ENCODE measurements at places on chromosomes 6 and 20. TPM values are rescaled to one million over a fixed set of nuclear protein-coding genes. Genes with fewer than 3 reads are reported as not detected.

- H3K27ac ChIP-seq, result no peak overlapping the region
- no peak overlapping the region for H3K4me3 ChIP-seq
- H3K4me1 ChIP-seq, result peaks cover 10% of the 10 kb centered on the region
- H3K36me3 ChIP-seq, result no peaks in the 10 kb centered on the region
- H3K27me3 ChIP-seq, result no peaks in the 10 kb centered on the region
Observed at GRCh38 chr6:5303682-5304081, 42.4 kb downstream of the FARS2 start.

DNA sequence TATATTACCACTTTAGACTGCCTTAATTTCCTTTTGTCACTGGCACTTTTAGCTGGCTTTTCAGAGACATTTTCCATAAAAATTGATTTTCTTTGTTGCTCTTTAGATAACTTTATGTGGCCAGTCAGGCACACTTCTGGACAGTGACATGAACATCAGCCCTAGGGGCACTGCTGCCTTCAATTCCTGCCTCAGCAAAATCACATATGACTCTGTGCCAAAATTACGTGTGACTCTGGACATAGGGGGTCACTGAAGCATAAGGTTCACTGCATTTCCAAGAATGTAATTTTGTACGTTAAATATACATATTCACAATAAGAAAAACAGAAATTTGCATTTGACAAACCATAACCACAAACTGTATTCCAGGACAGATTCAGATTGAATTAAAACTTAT is 66.5 kb downstream of the ESF1 start:
- H3K27me3 ChIP-seq, result no peaks in the 10 kb centered on the region
- no peak overlapping the region for H3K27ac ChIP-seq
- H3K4me3 ChIP-seq, result no peak overlapping the region
- no peak for DNase-seq
- H3K36me3 ChIP-seq, result peaks cover 5% of the 10 kb centered on the region

GRCh38 chr6:68114463-68115047 is 520.5 kb upstream of the ADGRB3 start:
- H3K27ac ChIP-seq, result no peak overlapping the region
- no peaks in the 10 kb centered on the region for H3K4me1 ChIP-seq
- no peaks in the 10 kb centered on the region for H3K27me3 ChIP-seq
- H3K4me3 ChIP-seq, result no peak overlapping the region
- H3K36me3 ChIP-seq, result no peaks in the 10 kb centered on the region

- H3K4me3 ChIP-seq, result no peak overlapping the region
- no peak overlapping the region for H3K27ac ChIP-seq
- DNase-seq, result no peak
Observed at GRCh38 chr20:42598581-42598980, 591.1 kb downstream of the PTPRT start.

C20orf96 gene
- 2.6 TPM for polyA plus RNA-seq

DNA sequence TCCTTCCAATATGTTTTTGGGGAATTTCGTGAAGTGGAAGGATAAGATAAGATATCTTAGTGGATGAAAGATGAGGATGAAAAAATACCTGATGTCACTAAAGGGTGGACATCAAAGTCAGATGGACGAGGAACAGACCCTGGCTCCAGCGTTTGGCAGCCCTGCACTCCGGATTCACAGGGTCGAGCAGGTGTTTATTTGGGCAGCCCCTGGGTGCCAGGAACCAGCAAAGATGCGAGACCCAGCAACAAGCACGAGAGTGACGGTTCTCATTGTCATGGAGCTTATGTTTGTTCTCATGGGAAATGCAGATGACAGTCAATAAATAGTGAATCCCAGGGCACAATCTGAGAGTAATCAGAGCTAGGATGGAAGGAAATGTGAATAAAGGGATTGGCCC is 131.1 kb downstream of the PHACTR3 start:
- no peaks in the 10 kb centered on the region for H3K36me3 ChIP-seq
- DNase-seq, result no peak
- no peak overlapping the region for H3K27ac ChIP-seq
- no peaks in the 10 kb centered on the region for H3K4me1 ChIP-seq
- no peak overlapping the region for H3K4me3 ChIP-seq

DNA sequence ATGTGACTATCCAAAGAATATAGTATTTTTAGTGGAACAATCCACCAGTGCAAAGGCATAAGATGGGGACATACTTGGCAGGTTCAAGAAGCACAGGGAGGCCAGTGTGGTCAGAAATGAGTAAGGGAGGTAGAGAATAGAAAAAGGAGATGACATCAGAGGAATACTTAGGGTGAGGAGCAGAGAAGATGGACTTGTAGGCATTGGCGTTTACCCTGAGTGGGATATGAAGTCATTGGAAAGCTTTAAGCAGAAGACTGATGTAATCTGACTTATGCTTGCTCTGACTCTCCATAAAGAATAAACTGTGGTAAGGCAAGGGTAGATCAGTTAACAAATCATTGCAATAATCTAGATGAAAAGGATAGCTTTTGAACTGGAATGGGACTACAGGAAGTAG is 228.7 kb downstream of the GJA1 start:
- H3K27me3 ChIP-seq, result no peaks in the 10 kb centered on the region
- no peak overlapping the region for H3K4me3 ChIP-seq
- H3K4me1 ChIP-seq, result no peaks in the 10 kb centered on the region

- no peak overlapping the region for H3K4me3 ChIP-seq
- no peak for DNase-seq
- no peaks in the 10 kb centered on the region for H3K4me1 ChIP-seq
- no peaks in the 10 kb centered on the region for H3K36me3 ChIP-seq
- H3K27ac ChIP-seq, result no peak overlapping the region
Observed at GRCh38 chr6:88477413-88477812, 311.3 kb upstream of the CNR1 start.

C20orf202 gene
- 0.07 TPM for polyA plus RNA-seq

DNA sequence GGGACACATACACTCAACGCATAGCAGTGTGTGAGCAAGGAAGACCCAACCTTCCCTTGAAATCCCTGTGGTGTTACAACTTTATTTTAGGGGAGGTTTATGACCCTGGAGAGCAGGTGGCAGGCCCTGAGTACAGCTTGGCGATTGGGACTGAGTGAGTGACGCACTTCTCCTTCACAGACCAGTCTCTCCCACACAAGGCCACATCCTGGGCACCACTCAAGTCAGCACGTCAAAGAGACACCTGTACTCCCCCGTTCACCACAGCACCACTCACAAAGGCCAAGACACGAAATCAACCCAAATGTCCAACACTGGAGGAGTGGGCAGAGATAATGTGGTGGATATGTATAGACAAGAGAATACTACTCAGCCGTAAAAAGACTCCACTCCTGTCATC is 57.0 kb upstream of the FRMD1 start:
- H3K4me1 ChIP-seq, result peaks cover 8% of the 10 kb centered on the region
- DNase-seq, result no peak
- no peaks in the 10 kb centered on the region for H3K27me3 ChIP-seq
- H3K27ac ChIP-seq, result no peak overlapping the region

DNA sequence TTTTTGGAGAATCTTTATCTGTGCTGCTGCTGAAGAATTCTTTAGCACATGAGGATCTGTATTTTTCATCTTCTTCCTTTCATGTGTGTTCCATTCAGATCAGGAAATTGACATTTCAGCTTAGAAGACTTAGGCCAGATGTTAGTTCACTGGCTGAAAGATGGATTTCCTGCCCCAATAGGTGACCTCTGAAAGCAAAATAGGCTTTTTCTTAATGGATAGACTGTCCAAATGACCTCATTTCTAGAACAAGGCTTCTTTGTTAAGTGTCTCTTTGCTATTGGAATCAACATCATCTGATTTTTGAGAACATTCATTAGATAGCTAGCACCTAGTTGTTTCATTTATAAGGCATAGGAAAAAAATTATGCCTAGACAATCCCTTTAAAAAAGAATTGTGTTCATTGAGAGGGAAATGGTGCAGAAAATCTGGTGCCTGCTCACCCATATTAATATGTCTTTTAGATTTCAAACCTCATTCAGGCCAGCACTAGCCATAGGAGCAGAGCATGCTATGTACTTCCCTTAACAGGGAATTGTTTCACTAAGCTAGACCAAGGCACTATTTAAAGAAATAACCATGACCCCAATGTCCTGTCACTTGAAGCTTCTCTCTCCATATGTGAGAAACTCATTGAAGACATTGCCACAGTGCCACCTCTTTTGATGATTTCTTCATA is 13.6 kb upstream of the SASH1 start:
- H3K4me1 ChIP-seq, result no peaks in the 10 kb centered on the region
- H3K27ac ChIP-seq, result no peak overlapping the region
- H3K36me3 ChIP-seq, result no peaks in the 10 kb centered on the region

- H3K27ac ChIP-seq, result no peak overlapping the region
- H3K4me1 ChIP-seq, result peaks cover 11% of the 10 kb centered on the region
- no peak for DNase-seq
- H3K36me3 ChIP-seq, result no peaks in the 10 kb centered on the region
- no peak overlapping the region for H3K4me3 ChIP-seq
Observed at GRCh38 chr6:98843271-98844243, 9.2 kb downstream of the POU3F2 start.

DNA sequence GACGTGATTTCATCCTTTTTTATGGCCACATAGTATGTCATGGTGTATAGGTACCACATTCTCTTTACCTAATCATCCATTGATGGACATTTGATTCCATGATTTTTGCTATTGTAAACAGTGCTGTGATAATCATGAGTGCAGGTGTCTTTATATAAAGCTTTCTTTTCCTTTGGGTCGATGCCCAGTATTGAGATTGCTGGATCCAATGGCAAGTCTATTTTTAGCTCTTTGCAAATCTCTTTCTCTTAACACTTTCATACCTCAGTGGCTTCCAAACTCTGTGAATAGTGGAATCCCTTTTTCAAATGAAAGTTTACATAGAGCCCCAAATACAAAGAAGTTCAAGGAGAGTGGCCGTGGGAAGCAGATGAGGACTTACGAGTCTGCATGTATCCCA is 105.8 kb upstream of the SPTLC3 start:
- DNase-seq, result no peak
- no peak overlapping the region for H3K27ac ChIP-seq
- H3K4me3 ChIP-seq, result no peak overlapping the region
- H3K36me3 ChIP-seq, result no peaks in the 10 kb centered on the region
- H3K27me3 ChIP-seq, result no peaks in the 10 kb centered on the region

APCDD1L gene
- polyA plus RNA-seq, result 0.04 TPM
